ENCODE measurements at places on chromosomes 1 and 21.

- DNase-seq = no peak
Measured at GRCh38 chr1:223249854-223250631, 107.0 kb upstream of the TLR5 start.

DNA sequence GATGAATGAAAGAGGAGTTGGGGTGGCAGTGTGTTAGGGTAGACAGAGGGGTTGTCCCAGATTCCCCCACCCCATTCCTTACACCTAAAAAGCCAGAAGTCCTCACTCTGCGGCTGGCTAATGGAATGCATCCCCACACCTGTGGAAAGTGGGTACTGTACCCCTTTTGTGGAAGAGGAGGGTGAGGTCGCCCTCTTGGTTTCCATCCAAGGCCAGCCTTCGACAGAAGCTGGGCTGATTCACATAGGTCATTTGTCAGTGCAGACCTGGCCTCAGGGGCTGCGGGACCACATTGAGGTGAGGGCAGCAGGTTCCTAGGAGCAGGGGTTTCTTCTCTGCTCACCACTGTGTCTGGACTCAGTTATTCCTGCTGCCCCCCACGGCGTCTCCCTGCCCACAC lies 671.6 kb downstream of the MATN1 start:
- no peak for DNase-seq

DNA sequence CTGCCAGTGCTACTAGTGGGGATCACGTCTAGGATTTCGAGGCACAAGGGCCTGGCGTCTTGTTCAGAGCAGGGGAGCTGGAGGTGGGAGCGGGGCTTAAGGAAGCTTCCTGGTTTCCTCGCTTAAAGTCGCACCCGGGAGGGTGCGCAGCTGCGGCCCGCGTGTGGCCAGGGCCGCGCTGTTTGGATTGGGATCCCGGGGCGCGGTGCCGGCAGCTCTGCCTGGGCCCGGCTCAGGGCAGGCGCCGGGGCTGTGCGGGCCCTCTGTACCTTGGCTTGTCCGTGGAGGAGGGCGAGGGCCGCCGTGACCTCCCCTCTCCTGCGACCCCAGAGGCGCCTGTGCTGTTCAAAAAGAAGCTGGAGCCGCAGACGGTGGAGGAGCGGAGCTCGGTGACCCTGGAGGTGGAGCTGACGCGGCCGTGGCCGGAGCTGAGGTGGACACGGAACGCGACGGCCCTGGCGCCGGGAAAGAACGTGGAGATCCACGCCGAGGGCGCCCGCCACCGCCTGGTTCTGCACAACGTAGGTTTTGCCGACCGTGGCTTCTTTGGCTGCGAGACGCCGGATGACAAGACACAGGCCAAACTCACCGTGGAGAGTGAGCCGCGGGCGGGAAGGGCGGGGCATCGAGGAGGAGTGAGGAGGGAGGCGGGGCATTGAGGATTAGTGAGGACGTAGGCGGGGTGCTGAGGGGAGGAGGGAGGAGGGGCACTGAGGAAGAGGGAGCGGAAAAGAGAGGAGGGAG lies 67.8 kb downstream of the OBSCN start:
- peak; percentile 97 for DNase-seq

DNA sequence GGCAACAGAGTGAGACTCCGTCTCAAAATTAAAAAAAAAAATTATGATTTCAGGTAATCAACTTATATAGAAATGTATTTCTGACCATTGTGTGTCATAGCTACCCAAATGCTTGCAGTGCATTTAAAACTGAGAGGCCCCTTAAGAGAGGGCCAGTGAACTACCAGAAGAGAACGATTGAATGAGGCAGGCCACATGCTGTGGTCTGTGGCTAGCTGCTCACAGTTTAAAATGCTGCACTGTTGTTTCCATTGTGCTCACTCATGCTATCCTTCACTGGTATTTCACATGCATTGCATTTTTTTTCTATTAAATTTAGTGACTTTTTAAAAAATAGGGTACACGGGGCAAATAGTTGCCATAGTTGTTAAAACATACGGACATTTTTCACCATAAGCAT lies 26.0 kb downstream of the CHML start:
- DNase-seq = no peak
